ENCODE measurements at places on chromosomes 12 and 14. TPM values are rescaled to one million over a fixed set of nuclear protein-coding genes. Genes with fewer than 3 reads are reported as not detected.
A peak's percentile ranks its signal among the peaks of the same experiment; 100 is the strongest.

GRCh38 chr14:85535991-85536832 lies 6.3 kb downstream of the FLRT2 start:
- no peak for DNase-seq

DNA sequence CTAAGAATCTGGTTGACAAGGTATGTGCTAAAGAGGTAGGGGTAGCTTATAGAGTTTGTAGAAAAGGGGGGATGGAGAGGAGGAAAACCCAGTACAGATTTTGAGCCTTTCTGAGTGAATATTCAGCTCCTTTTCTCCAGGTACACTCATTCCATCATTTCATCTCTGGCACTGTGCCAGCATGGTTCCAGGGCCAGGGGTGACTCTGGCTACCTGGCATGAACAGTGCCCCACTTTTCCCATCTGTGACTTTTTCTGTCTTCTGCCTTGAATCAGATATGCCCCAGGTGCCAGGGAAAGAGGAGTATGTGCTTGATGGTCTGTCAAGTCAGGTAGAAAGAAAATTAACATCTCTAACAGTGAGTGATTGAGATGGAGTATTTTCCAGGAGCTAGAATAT lies 175.7 kb downstream of the CACNA1C start:
- DNase-seq: no peak

GRCh38 chr14:92105073-92105892 lies 1.1 kb downstream of the ATXN3 start:
- no peak for DNase-seq

DNA sequence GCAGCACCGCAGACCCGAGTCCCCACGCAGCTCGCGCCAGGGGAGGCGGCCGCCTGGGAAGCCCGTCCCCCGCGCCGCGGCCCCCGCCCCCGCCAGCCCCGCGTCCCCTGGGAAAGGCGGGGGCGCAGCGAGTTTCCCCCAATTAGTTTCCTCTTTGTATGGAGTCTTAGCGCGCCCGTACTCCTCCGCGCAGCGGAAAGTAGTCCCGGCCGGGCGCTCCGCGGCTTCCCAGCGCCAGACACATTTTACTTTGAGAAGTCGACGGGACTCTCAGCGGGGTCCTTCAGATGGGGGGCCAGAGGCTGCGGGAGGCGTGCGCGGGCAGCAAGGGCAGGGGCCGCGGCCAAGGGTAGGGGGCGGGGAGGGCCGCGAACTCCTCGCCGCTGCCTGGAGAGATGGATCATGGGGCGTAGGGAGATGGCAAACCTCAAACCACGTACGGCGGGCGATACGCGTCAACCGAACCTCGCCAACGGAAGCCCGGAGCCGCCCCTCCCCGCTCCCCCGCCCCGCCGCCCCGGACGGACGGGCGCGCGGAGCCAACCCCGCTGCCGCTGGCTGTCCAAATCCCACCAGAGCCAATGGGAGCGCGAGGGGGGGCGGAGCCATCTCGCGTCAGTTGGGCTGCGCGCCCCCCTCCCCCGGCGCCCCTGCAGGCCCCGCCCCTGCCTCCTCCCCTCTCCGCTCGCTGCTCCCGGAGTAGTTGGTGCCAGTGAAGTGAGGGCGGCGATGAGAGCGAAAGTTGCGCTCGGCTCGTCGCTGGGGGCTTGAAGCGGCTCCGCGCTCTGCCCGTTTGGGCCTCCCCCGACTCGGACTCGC lies at the start of gene RCOR1:
Gene RCOR1, plus strand, starts transcription at position 706 of the 819 bp plus-strand sequence. CDS start 238 bp downstream, outside the sequence.
- DNase-seq: peak; percentile 99

DNA sequence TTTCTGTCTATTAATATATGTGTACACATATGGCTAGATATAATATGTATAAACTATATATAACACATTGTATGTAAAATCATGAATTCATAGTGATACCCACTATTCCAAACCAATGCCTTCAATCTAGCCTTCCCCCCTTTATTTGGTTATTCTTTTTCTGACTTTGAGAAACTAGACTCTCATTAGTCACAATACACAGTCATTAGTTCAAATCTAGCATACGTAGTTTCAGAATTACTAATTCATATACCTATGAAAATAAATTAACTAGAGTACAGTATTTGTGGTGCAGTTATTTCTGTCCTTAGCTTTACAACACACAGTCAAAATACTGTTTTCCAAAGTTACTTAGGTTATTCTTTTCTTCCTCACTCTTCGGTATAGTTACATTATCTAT lies 268.2 kb downstream of the DPF3 start:
- DNase-seq: no peak

DNA sequence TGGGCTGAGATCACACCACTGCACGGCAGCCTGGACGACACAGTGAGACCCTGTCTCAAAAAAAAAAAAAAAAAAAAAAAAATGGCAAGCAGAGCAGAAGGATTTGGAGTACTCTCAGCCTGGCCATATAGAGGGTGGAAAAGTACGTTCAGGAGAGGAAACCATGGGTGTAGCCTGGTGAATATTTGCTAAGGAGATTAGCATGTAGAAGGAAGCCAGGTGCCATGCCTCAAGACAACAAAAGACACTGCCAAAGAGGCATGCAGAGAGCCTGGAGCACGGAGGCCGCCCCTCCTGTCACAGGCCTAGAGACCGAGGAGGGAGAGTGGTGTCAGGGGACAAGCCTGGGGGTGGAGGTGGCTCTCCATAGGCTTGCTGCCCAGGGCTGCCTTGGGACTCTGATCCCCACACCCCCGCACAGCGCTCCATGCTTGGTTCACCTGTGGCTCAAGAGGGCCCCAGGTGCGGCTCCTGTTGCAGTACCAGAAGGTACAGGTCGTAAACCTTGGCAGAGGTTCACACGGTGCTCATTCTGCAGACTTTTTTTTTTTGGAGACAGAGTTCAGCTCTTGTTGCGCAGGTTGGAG lies 27.9 kb upstream of the DEGS2 start:
- no peak for DNase-seq

The PRIMA1 gene
- total RNA-seq: 2.4 TPM

Measured in glutamatergic neuron (in vitro differentiated cells).